Urinary bladder (tissue), 4 donors: ENCODE measurements at places on chromosomes 12 and 14.

GRCh38 chr14:59905188-59905587, 14.8 kb upstream of the LRRC9 start:
- no peak for DNase-seq

- DNase-seq = no peak
These were observed 1470.7 kb downstream of the AACS start for GRCh38 chr12:126535971-126536370.

- DNase-seq = no peak
These were observed 110.2 kb downstream of the LGMN start for GRCh38 chr14:92638266-92638665.

DNA sequence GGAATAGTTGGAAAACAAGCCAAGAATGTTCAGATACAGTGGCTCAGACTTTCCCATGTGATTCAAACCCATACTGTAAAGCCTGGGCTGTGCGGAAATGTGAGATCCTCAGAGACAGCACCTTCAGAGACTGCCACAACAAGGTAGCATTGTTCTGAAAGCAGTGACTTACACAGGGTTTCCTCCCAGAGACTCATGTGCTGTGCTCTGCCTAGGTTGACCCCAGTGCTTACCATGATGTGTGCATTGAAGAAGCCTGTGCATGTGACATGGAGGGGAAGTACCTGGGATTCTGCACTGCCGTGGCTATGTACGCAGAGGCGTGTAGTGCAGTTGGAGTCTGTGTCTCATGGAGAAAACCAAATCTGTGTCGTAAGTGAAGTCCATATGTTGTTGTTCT, 219.4 kb downstream of the LRRK2 start:
- no peak for DNase-seq

GRCh38 chr12:45336331-45336730, 120.4 kb downstream of the ANO6 start:
- no peak for DNase-seq

GRCh38 chr14:28879573-28879996, 113.0 kb downstream of the FOXG1 start:
- DNase-seq = no peak

GRCh38 chr12:116687888-116688287, 50.0 kb downstream of the SPRING1 start:
- no peak for DNase-seq

GRCh38 chr12:8078398-8078797, 3.7 kb upstream of the NECAP1 start:
- no peak for DNase-seq

DNA sequence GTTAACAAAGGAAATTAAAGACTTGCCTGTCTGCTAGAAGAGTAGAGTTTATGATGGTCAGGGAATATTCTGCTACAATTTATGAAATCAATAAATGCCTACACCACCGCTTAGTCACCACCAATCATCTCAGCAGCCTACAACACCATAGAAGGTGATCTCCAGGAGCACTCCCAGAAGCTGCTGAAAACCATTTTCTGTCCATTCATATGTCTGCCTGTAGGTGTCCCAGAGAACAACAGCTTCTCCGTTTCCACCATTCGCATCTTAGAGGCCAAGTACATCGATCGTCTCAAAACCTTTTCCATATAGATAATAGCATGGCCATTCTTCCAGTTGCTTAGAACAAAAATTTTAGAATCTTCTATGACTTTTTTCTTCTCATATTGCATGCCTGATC, 303.4 kb downstream of the KCNC2 start:
- DNase-seq = no peak

DNA sequence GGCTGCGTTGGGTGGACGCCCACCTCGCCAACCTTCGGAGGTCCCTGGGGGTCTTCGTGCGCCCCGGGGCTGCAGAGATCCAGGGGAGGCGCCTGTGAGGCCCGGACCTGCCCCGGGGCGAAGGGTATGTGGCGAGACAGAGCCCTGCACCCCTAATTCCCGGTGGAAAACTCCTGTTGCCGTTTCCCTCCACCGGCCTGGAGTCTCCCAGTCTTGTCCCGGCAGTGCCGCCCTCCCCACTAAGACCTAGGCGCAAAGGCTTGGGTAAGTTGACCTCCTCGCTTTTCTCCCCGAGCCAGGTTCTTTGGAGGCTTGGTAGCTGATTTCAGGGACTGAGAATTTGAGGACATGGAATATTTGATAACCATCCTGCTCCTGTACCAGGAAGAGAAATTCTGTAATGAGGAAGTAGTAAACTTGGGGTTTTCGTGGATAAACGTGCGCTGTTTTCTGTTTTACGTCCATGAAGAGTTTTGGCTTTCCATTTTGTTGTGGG, 530 bp downstream of the APAF1 start:
- peak; percentile 20 for DNase-seq

DNA sequence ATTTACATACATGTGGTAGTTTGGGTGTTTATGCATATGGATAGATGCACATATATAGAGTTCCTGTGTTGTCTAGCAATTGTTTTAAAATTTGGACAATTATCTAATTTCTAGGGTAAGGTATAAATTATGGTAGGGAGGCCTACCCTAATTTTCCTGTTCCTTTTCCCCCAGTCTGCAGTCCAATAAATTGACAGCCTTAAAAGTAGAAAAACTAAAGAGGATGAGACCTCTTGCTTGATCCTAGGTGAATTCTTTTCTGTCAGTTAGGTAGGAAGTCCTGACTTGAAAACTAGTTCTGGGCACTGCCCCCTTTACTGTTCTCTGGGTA, 2.1 kb upstream of the CDKN1B start:
- no peak for DNase-seq

GRCh38 chr12:26744697-26745440, 88.1 kb downstream of the ITPR2 start:
- no peak for DNase-seq

- DNase-seq = no peak
These were observed 81.1 kb upstream of the CPM start for GRCh38 chr12:69014047-69014446.

DNA sequence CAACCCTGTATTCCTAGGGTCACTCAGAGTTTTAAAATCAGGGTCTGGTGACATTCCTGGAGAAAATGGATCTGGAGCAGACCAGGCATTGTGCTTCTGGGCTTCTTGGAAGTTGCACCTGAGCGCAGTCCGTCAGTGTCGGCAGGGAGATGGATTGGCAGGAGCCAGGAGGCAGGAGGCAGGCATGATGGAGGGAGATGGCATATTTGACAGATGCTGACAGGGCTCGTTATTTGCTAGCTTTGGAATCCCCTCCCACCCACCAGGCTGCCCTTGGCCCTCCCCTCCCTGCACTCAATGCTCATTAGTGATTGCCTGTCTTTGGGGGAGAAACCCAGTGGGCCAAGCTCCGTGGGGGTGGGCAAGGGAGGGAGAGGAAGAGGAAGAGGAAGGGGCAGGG, 4.7 kb downstream of the CISTR start:
- no peak for DNase-seq

DNA sequence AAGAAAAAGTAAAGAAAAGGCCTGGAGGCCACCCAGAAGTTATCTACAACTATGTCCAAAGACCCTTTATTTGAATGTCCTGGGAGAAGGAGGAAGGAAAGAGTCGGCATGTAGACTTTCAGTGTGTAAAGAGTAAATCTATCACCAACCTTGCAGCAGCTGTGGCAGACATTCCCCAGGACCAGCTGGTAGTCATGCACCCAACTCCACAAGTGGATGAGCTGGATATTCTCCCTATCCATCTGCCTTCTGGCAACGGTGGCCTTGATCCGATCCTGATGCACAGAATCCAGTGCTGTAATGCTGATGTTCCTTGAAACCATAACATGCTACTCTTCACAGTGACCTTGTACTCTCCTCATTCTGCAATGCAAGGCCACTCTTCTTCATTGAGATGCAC, 27.3 kb downstream of the KRT76 start:
- DNase-seq = no peak

GRCh38 chr12:92439420-92439805, 263.4 kb upstream of the PLEKHG7 start:
- DNase-seq = no peak

GRCh38 chr14:60807971-60808370, 73.4 kb downstream of the MNAT1 start:
- DNase-seq = no peak

DNA sequence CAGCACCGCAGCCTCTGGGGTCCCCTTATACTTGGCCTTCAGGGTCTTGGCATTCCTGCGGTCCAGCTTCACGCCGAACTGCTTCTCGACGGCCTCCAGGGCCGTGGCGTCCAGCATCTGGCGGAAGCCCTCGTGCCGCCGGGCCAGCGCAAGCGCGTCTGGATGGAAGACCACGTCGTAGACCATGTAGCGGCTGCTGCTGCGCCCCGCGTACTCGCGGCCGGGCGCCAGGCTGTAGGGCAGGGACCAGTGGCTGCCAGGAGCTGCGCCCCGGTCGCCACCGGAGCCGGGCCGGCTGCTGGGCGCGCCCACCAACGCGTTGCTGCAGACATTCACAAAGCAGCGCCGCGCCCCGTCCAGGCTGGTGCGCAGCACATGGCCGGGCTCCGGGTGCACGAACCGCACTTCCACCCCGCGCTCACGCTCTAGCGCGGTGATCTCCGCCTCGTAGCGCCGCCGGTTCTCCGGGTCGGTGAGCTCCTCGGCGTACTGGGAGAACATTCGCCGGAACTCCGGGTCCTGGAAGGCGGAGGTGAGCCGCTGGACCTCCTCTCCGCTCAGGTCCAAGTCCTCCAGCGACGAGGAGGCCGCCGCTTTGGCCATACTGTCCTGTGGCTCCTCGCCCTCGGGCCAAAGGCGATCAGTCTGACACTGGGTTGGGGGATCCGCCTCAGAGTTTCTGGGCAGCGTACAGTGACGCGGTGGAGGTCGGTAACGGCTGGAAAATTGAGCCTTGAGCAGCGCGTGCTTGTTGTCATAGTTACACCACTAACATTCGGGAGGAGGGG, at the start of gene DNAAF2:
Gene DNAAF2, minus strand, starts transcription at position 698 of the 788 bp plus-strand sequence. Its CDS starts 95 bp downstream, at position 603.
- DNase-seq = no peak

- no peak for DNase-seq
These were observed 84.9 kb upstream of the EVL start for GRCh38 chr14:99980299-99980698.

- DNase-seq = no peak
These were observed 7.6 kb upstream of the IFI27 start for GRCh38 chr14:94102768-94103482.

GRCh38 chr14:75773046-75773445, 112.0 kb downstream of the TTLL5 start:
- DNase-seq = no peak

DNA sequence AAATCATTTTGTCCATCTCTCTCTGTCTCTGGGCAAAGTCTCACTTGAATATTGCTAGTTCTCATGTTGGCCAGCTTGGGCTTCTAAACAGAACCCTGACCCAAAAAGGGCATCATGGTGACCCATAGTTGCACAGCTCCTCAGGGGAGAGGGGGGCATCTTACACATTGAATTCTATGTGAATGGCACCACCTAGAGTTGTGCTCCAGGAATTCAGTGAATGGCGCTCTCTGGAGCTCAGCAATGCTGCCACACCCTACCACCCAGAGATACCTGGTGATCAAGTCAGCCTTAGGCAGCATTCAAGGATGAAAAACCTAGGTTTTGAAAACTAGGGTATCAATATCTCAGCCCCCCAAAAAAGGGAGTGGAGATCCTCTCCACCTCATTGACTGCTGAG, 50.6 kb downstream of the SMUG1 start:
- DNase-seq = no peak

DNA sequence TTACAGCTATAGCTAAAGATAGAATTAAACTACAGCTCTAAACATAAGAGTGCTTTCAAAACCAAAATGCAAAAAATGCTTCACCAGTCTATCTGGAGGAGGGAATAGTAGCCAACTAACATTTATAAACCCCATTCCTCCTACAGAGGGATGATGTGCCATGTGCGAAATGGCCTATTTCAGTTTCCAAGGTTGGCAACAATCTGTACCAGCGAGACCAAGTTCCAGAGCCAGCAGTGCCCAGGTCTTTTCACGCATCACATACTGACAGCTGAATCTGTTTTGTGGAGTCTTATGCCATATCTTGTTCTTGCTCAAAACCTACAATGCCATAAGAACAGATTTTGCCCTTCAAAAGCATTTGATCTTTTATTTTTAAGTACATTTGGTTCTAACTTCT, 24.5 kb downstream of the NELL2 start:
- DNase-seq = no peak

DNA sequence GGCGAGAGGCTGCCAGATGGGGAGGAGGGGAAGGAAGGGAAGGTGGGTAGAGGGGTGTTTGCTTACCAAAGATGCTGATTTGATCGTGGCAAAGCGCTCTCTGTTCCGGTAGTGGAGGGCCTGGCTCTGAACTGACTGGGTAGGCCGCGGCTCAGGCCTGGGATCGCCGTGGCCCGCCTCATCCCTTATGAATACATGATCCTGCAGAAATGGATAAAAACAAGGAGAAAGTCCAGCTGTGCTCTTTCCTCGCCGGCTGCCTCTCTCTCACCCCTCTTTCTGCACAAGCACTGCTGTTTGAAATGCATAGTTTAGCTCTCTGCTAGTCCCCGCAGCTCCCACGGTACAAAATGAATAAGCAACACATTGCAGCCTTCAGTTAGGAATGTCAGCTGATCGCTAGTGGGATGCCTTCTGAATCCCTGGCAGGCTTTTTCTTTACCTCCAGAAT, 53.8 kb downstream of the PEBP1 start:
- no peak for DNase-seq

- DNase-seq = peak; percentile 91
These were observed 220.5 kb upstream of the ATXN7L3B start for GRCh38 chr12:74317078-74317601.

DNA sequence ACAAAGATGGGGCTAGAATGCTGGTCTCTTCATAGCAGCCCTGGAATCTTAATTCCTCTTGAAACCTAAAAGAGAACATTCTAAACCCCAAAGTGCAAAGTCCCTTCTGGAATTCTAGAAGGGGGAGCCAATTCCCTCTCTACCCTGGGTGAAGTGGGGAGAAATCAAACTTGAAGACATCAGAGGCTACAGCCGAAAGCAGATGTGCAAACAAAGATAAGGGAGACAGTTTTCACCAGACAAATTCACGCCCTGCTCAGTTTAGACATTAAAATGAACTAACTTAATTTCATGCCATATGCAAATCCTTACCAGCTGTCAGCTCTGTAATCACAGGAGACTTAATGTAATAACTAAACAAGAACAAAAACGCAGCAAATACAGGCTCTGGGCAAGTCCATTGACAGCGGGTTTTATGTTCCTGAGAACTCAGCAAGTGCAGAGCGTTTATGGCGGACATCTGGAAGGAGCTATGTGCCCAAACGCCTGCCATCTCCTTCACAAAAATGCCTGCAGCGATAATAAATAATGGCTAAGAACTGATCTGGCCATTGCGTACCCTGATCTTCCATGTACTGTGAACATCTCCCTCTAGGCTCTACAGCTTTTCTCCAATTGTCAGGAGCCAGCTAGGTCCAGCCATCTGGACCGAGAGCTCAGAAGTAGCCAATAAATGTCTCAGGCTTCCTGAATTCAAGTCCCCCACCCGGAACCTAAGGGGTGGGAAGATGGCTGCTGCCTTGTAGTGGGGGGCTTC, 19.1 kb upstream of the FICD start:
- DNase-seq = no peak

- DNase-seq = no peak
These were observed 604 bp upstream of the ARHGEF25 start for GRCh38 chr12:57610554-57611107.

GRCh38 chr12:726281-727140, 25.9 kb upstream of the WNK1 start:
- no peak for DNase-seq

- DNase-seq = no peak
These were observed 1.6 kb upstream of the ASB2 start for GRCh38 chr14:93977790-93978581.
